GDM1 (cell line): ENCODE measurements at places on chromosomes 2 and 18.

- no peak for DNase-seq
Observed at GRCh38 chr2:223418604-223419199, 183.5 kb downstream of the SCG2 start.

DNA sequence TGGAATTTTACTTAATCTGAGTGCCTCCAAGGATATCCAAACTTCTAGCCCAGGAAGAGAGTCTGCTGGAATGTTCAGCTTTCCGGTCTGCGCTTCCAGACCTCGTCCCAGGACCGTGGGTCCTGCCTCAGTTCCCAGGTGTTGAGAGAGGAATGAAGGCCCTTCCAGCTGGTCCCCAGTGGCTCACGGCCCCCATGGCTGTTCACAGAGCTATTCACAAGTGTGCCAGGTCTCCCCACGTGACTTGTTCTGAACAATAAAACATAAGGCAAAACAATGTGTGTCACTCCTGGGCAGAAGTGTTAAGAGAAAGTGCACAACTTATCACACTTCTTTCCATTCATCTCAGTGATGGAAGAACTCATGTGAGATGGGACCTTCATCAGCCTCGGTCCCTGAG, 20.1 kb upstream of the TEX51 start:
- DNase-seq: no peak

DNA sequence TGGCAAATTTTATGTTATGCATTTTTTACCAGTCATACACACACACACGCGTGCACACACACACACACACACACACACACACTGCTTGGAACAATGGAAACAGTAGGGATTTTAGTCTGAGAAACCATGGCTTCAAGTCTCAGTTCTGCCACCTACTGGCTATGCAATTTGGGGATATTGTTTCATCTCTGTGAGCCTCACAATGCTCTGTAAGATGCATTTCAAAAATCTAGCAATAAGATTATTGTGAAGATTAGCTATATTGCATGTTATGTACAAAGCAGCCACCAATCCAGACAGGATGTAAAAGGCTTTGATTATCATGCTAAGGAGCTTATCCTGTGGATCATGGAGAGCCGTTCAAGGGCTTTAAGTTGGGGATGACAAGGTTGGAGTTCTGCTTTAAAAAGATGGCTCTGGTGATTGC, 401.4 kb downstream of the NBAS start:
- DNase-seq: peak; percentile 45

GRCh38 chr2:211766689-211767088, 771.9 kb downstream of the ERBB4 start:
- DNase-seq: no peak

- DNase-seq: no peak
Observed at GRCh38 chr2:66661253-66662173, 226.6 kb downstream of the MEIS1 start.

GRCh38 chr2:226579519-226579918, 220.1 kb downstream of the IRS1 start:
- no peak for DNase-seq

DNA sequence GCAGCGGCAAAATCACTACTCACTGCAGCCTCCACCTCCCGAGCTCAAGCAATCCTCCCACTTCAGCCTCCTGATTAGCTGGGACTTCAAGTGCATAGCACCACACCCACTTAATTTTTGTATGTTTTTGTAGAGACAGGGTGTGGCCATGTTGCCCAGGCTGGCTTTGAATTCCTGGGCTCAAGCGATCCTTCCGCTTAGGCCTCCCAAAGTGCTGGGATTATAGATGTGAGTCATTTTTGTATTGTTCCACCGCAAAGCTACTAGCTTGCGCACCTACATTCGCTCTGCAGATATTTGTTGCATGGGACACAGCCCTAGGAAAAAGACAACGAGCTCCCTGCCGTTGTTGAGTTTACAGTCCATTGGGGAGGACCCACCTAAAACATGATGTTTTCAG, 173.5 kb upstream of the AGAP1 start:
- DNase-seq: no peak

GRCh38 chr2:34601561-34601960, 1002.5 kb upstream of the FAM98A start:
- DNase-seq: no peak

DNA sequence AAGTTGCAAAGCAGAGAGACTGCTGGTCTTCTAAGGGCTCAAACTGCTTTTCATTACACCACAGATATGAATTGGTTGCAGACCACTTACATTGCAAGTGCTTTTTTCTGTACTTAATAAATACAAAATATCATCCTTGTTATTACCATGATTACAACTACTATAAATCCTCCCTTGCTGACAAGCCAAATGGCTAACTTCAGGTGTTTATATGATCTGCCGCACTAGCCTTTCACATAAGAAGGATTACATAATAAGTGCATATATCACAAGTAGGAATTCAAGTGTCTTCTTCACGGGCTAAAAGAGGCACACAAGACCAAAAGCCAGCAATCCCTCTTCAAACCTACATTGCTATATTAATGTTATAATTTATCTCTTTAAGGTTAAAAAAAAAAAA, 373.0 kb downstream of the ZEB2 start:
- DNase-seq: no peak

- DNase-seq: no peak
Observed at GRCh38 chr18:31614044-31614443, 22.4 kb downstream of the TTR start.

- DNase-seq: no peak
Observed at GRCh38 chr2:112092286-112093041, 37.4 kb downstream of the TMEM87B start.

DNA sequence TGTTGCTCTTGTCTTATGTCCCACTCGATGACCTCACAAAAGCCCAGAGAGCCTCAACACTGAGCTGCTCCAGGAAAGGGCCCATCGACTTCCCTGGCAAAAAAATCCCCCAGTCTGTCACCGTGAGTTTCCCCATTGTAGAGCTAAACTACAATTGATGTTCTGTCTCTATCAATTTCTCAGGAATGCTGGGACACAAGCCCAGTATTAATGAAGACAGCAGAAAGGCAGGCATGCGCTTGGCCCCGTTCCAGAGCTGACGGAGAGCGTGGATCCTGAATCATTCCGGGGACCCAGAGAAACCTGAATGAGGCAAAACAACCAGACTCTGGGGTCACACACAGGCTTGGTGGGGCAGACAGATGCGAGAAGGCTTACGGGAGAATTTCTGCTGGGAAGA, 146.9 kb downstream of the TTC32 start:
- DNase-seq: no peak

DNA sequence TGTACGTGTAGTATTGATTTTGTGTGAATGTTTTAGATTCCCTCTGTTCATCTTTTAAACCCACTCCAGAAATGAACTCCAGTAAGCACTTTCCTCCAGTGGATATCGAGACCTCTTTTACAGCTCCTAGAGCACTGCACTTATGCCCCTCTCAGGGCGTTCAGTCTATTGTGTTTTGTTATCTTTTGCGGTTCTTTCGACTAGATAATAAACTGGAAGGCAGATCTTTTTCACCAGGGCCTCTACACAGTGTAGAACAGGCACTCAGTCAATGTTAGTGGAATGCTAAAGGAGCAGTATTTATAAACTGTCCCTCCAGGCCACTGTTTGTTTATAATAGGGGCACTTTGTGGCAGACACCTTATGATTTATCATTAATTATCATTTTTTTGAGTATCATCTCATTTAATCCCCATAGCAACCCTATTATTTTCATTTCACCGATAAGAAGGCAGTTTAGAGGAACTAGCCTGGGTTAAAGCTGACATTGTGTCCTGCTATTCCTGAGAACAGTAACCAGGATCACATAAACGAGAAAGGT, 742 bp upstream of the SOS1 start:
- DNase-seq: no peak

DNA sequence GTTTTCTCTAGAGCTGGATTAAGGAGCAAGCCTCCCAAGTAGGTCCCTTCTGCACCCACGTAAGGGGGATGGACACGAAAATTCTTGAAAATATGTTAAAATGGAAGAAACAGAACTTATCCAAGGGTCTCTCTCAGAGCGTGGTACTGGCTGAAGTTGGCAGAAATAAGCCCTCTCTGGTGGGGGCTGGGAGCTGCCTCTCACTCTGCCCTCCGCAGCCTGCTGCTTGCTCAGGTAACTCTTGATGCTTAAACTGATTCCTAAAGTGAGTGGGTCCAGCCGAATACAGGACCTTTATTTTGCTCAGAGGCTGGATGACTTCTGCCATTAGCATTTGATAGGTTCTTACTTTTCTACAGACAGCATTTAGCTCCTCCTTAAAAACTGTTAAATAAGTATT, 78.1 kb downstream of the SPHKAP start:
- DNase-seq: no peak

DNA sequence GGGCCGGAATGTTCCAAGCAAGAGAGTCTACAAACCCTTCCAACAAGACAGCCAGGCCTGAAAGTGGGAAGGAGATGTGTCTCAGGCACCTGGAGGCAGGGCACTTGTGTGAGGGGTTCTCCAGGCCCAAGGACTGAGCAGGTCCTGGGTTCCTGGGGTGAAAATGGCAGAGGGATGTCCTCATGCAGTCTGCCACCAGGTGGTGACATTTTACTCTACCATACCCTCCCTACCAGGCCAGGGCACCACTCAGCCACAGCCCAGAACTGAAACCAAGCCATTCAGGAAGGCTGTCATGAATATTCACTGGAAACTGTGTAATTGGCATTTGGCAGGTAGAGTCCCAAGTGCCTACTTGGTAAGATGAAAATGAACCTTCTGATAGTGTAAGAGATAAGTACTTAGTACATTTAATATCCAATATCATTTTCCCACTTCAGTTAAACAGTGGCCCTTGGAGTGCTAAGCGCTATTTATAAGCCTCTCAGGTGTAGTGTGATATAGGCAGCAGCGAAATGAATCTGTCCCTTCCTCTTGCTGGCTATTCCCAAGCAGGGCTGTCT, 185.1 kb downstream of the MYO5B start:
- peak; percentile 35 for DNase-seq

DNA sequence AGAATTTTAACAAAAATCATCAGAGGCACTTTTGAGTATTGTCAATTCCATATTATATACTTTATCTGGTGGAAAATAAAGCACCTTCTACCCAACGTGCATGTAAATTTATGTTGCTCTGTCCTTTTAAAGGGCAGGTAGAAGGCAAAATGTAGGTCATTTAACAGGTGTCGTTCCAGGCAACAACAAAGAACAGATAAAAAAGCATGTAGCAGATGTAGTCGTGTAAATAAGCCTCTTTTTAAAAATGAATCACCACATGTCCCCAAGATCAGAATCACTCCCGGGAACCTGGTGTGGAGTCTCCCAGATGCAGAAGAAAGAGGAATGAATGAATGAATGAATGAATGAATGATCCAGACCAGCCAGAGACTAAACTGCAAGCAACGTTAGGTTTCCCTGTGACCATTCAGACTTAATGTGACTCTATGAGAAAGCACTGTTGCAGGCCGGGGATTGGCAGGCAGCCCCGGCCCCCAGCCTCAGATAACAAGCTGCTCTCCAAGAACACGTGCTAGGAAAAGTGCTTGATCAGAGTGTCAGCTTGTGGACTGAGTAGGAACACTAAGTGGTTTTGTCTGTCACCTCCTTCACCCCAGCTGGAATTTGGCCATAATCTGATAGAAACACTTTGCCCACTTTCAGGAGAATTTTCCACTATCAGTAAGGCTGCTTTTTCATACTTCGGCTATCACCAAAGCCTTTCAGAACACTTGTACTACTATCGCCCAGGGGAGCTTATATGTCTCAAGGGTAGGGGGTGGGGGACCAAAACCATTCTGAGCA, 100.6 kb downstream of the CDK15 start:
- DNase-seq: no peak

GRCh38 chr2:69103419-69103818, 90.4 kb downstream of the ANTXR1 start:
- DNase-seq: no peak

DNA sequence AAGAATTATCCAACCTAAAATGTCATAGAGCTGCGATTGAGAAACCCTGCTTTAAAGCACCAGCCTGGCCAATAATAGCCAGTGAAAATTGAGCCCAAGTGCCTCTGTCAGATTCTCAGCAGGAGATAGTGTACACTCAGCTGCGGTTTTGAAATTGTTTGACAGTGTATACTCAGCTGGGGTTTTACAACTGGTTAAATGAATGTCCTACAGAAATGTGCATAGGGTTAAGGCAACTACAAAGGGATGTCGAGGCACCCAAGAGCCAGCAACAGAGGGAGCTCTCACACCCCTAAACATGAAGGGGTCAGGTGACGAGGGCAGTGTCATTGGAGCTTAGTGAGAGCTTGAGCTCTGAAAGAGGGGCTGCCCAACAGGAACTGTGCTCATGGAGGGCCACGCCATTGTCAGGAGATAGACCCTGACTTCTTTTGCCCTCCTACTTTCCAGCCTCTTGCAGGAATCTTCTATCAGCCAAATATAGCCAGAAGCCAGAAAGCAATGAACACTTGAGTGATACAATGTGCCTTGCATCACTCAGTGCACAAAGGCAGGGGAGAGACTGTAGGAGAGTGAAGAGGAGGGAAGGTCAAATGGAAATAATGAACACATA, 15.1 kb downstream of the ACTG2 start:
- DNase-seq: peak; percentile 17
